ENCODE measurements at places on chromosomes 4 and X. TPM values are rescaled to one million over a fixed set of nuclear protein-coding genes. Genes with fewer than 3 reads are reported as not detected.

GRCh38 chr4:32163125-32163524 is 1443.0 kb downstream of the PCDH7 start:
- no peaks in the 10 kb centered on the region for H3K36me3 ChIP-seq
- H3K4me3 ChIP-seq: no peak overlapping the region
- H3K27ac ChIP-seq: no peak overlapping the region
- no peaks in the 10 kb centered on the region for H3K4me1 ChIP-seq
- DNase-seq: no peak

IL13RA1 gene
- total RNA-seq: 41.1 TPM

CXorf49B gene
- total RNA-seq: not detected

RS1 gene
- not detected for total RNA-seq

GRCh38 chr4:148056879-148057278 is 325.0 kb downstream of the ARHGAP10 start:
- H3K4me3 ChIP-seq: no peak overlapping the region
- peak; percentile 72 for DNase-seq
- no peak overlapping the region for H3K27ac ChIP-seq
- H3K27me3 ChIP-seq: no peaks in the 10 kb centered on the region
- H3K4me1 ChIP-seq: no peaks in the 10 kb centered on the region

- no peak overlapping the region for H3K4me3 ChIP-seq
- peak; percentile 83 for DNase-seq
- no peaks in the 10 kb centered on the region for H3K36me3 ChIP-seq
- peak overlapping the region; percentile 8 for H3K27ac ChIP-seq
- H3K4me1 ChIP-seq: peaks cover 32% of the 10 kb centered on the region
- no peaks in the 10 kb centered on the region for H3K27me3 ChIP-seq
These were observed 35.6 kb downstream of the ARSJ start for GRCh38 chr4:113943863-113944262.

DNA sequence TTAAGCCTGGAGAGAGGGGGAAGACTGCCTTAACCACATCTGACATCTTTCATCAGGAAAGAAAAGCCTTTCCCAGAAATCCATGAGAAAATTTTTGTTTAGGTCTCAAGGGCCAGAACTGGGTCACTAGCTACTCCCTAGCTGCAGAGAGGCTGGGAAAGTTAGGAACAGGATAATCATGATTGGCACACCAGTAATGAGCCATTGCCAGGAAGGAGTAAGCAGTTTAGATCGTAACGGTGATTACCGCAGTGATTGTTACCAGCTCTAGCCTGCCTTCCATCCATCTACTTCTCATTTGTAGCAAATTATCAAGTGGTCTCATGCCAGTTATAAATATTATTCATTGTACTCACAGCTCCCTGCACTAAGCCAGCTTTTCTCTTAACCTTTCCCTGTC is 22.7 kb upstream of the STX18 start:
- H3K27me3 ChIP-seq: no peaks in the 10 kb centered on the region
- no peak overlapping the region for H3K4me3 ChIP-seq
- H3K36me3 ChIP-seq: no peaks in the 10 kb centered on the region
- peaks cover 6% of the 10 kb centered on the region for H3K4me1 ChIP-seq
- DNase-seq: no peak
- H3K27ac ChIP-seq: no peak overlapping the region

SOX3 gene
- total RNA-seq: 0.98 TPM

UGT2A1 gene
- total RNA-seq: not detected

KDR gene
- 2.5 TPM for total RNA-seq

DNA sequence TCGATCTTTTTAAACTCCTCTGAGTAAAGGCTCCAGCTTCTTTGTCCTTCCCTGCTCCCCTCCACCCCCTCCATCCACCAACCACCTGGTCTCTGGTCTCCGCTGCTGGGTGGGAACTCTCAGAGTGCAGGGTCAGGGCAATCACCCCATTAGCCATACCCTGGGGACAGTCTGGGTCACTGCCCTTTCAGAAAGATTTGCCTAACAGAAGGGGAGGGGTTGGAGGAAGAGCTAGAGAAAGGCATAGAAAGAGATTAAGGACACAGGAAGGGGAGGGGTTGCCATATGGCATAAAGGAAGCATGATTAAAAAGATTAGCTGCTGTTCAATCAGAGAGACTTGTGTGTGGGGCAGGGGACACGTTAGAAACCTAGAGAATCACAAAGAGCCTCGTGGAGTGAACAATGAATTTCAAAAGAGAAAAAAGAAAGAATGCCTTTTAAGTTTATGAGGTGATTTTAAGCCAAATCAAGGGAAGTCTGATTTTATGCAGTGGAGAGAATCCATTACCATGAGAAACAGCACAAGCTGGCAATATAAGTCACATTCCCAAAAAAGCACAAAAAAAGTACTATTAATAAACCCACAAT is 115.5 kb upstream of the ACSL4 start:
- DNase-seq: no peak
- no peak overlapping the region for H3K27ac ChIP-seq
- H3K36me3 ChIP-seq: no peaks in the 10 kb centered on the region
- peaks cover 10% of the 10 kb centered on the region for H3K4me1 ChIP-seq
- H3K4me3 ChIP-seq: no peak overlapping the region

- no peak overlapping the region for H3K27ac ChIP-seq
- H3K27me3 ChIP-seq: no peaks in the 10 kb centered on the region
- peak; percentile 15 for DNase-seq
- no peaks in the 10 kb centered on the region for H3K4me1 ChIP-seq
- no peaks in the 10 kb centered on the region for H3K36me3 ChIP-seq
These were observed 84.7 kb downstream of the OTC start for GRCh38 chrX:38437093-38437492.

DCAF8L2 gene
- total RNA-seq: not detected

GRCh38 chr4:36209941-36210649 is 34.2 kb downstream of the ARAP2 start:
- H3K4me1 ChIP-seq: no peaks in the 10 kb centered on the region
- no peaks in the 10 kb centered on the region for H3K27me3 ChIP-seq
- no peak overlapping the region for H3K4me3 ChIP-seq
- no peak for DNase-seq
- no peaks in the 10 kb centered on the region for H3K36me3 ChIP-seq

MND1 gene
- 1.0 TPM for total RNA-seq

HELT gene
- total RNA-seq: not detected

TMEM47 gene
- 39.6 TPM for total RNA-seq

DNA sequence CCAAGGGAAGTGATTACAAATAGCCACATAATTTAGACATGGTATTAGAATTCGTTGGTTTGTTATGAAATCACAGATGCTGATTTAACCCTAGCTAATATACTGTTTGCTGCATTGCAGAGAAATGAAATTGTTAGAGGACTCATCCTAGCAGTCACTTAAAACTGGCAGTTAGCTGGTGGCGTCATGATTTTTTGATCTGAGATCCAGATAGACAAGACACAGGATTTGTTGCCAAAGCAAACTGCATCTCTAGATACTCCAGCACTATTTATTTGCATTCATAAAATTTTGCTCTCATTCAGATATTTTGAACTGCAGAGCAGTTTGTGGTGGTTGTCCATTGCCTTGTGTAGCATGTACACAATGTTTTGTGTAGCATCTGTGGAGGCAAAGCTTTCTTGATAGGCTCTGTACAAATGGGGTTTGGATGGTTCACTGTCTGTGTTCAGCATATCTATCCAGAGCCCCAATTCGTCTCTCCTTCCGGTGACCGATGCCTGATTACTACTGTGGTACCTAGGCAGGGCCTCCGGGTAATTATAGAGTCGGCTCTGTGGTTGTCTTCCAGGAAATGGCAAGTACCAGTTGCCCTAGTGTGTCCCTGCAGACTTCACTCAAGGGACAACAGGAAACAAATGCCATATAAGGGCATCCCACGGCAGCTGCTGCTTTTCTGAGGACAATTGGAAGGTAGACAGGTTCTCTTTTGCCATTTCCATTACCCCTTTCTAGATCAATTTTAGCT is 30.1 kb upstream of the SPARCL1 start:
- no peaks in the 10 kb centered on the region for H3K36me3 ChIP-seq
- no peak for DNase-seq
- no peak overlapping the region for H3K4me3 ChIP-seq

SGMS2 gene
- total RNA-seq: 48.3 TPM

ABCG2 gene
- 0.34 TPM for total RNA-seq

ATP6AP2 gene
- total RNA-seq: 153 TPM

GRCh38 chrX:153474718-153475117 is 4.3 kb upstream of the HAUS7 start:
- H3K4me1 ChIP-seq: peaks cover 30% of the 10 kb centered on the region
- no peak overlapping the region for H3K4me3 ChIP-seq
- H3K36me3 ChIP-seq: no peaks in the 10 kb centered on the region
- peak overlapping the region; percentile 26 for H3K27ac ChIP-seq
- H3K27me3 ChIP-seq: no peaks in the 10 kb centered on the region

- H3K27ac ChIP-seq: no peak overlapping the region
- no peaks in the 10 kb centered on the region for H3K27me3 ChIP-seq
- no peaks in the 10 kb centered on the region for H3K36me3 ChIP-seq
- no peak for DNase-seq
- no peaks in the 10 kb centered on the region for H3K4me1 ChIP-seq
- H3K4me3 ChIP-seq: no peak overlapping the region
These were observed 4.8 kb downstream of the AVPR2 start for GRCh38 chrX:153909024-153909979.

All from astrocyte (in vitro differentiated cells and primary cell).